ENCODE measurements at places on chromosomes 5 and 9.

GRCh38 chr5:148786456-148786855, 40.0 kb upstream of the ADRB2 start:
- DNase-seq, result no peak

- peak; percentile 87 for DNase-seq
These were observed 80.7 kb downstream of the C9orf152 start for GRCh38 chr9:110126986-110127864.

GRCh38 chr5:80189201-80189600, 66.6 kb downstream of the SERINC5 start:
- DNase-seq, result no peak

DNA sequence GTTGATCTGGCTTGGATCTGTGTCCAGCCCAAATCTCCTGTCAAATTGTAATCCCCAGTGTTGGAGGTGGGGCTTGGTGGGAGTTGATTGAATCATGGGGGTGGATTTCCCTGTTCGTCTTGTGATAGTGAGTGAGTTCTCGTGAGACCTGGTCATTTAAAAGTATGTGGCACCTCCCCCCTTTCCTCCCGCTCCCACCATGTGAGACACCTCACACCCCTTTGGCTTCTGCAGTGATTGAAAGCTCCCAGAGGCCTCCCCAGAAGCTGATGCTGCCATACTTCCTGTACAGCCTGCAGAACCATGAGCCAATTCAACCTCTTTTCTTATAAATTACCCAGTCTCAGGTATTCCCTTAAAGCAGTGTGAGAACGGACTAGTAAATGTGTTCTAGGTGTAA, 117.3 kb upstream of the PTCH1 start:
- no peak for DNase-seq

DNA sequence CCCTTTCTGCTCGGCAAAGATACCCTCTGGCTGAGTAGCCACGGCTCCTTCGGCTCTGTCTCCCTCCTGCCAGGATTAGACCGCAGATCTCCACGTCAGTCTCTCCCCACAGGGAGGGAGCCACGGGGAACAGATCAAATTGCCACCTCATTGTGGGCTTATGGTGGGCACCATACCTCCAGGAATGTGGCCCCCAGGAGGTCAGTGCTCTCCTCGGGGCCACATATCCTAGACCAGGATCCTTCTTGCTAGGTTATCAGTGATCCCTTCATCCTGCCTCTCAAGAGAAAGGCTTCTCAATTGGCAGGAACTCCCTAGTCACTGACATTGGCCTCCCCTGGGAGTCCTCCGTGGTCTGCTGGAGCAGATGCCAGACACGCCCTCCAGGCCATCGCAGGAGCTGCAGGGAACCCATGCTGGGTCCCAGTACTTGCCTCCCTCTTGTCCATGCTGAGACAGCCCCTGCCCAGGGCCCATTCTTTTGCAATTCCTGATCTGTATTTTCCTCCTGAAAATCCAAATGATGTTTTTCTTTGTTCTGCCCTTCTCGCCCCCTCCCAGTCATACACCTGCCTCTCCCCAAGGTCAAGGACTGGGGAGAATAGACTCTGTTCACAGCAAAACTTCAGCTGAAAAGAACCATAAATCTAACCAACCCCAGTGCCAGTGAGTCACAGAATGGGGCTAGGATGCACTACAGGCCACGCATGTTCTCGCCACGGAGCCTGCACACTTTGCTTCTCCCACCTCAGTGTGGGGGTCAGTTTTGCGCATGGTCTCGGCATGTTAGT, 31.6 kb upstream of the ENHO start:
- DNase-seq, result no peak

- DNase-seq, result no peak
These were observed 14.9 kb downstream of the NIPSNAP3B start for GRCh38 chr9:104778802-104779201.

DNA sequence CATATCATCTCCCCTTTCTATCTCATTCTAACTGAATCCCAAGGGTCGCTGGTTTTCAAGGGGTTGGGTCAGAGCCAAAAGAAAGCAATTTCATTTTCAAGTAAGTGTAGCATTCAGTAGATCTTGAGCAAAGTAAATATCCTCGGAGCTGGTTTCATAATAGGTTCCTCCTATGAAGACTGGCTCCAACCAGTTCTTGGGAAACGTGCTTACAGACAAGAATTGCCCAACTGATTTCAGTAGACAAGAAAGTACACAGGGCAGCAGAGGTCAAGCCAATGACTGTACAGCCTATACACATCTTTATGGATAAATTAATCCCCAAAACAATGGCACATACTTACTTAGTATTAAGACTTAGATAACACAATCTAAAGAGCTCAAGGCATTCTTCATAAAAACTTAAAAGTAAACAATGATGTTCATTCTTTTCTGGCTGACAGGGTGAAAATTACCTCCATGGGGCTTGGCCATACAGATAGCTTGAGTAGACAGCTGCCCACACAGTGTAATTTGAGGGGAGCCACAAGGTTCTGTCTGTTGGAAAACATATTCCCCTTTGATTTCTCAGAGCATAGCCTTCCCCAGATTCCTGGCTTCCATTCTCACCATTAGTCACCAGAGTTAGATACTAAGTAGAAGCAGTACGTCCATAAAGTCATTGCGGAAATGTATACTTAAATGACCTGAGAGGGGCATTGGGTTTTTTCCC, 163.9 kb downstream of the ARRDC3 start:
- no peak for DNase-seq

DNA sequence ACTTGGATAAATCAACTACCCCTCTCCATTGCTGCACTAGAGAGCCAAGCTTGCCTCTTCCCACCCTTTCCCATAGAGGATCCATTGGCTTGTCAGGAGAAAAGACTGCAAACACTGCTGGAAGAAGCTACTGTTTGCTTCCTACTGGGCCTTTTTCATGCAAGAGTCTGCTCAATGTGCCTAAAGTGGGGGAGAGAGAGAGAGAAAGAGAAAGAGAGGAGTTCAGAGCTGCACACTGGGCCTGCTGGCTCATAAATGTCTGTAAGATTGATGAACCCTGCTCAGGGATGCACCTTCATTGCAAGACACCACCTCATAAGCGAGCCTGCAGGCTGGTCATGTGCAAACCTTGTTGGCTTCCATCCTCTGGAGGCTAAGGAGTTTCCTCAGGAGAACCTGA, 269.4 kb downstream of the ZNF608 start:
- no peak for DNase-seq

GRCh38 chr5:115683081-115683480, 57.2 kb upstream of the TMED7 start:
- DNase-seq, result no peak

DNA sequence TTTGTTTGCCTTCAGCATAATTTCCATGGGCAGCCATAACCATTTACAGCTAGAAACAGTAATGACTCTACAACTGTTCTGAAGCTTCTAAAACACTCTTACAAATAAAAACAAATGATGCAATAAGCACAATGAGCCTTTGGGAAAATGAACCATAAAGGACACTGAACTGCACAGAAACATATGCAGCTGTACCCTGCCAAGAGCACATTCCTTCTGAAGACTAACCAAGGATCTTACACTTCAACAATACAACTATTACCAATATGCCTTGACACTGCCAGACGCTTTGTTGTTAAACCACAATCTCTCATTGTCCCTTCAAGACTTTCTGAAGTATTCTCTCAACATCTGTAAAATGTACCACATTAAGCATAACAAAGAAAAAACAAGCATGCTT, 104.2 kb upstream of the HMHB1 start:
- no peak for DNase-seq

- DNase-seq, result no peak
These were observed 154.2 kb downstream of the FOCAD start for GRCh38 chr9:20838218-20838617.

- no peak for DNase-seq
These were observed 233.9 kb upstream of the ZNF608 start for GRCh38 chr5:124980163-124980941.

DNA sequence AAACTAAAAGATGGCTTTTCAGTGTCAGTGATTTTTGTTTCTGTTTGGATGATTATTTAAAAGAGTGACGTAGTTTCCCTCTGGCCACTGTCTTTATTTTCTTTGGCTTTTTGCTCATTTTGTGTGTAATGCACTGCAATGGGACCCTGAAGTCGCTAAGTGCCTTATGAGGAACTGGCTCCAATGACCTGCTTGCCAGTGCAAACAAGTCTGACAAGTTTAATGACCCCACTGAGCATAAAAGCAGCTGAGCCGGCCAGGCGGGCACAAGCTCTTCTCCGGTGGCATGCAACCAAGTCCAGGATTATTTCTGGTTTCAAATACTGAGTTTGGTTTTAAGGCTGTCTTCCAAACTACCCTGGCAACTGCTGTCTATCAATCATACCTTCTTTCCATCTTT, 15.6 kb upstream of the GNA14 start:
- no peak for DNase-seq

- no peak for DNase-seq
These were observed 657.7 kb downstream of the PRR16 start for GRCh38 chr5:121121786-121122185.

DNA sequence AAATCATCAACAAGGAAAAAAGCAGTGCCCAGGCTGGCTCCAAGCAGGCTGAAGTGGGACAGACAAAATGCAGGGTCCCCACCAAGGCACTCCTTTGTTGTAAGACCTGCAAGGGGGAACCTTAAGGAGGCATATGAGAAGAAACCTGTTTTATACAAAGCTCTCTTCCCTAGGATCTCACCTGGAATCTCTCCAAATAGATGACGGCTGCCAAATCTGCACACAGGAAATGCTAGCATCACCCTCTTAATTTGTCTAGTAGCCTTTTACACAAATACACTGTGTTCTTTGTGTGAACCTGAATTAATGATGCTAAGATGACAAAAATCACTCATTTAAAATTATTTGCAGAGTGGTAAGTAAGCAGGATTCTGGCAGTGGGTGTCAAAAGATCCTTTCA, 280.2 kb downstream of the SPOCK1 start:
- no peak for DNase-seq

DNA sequence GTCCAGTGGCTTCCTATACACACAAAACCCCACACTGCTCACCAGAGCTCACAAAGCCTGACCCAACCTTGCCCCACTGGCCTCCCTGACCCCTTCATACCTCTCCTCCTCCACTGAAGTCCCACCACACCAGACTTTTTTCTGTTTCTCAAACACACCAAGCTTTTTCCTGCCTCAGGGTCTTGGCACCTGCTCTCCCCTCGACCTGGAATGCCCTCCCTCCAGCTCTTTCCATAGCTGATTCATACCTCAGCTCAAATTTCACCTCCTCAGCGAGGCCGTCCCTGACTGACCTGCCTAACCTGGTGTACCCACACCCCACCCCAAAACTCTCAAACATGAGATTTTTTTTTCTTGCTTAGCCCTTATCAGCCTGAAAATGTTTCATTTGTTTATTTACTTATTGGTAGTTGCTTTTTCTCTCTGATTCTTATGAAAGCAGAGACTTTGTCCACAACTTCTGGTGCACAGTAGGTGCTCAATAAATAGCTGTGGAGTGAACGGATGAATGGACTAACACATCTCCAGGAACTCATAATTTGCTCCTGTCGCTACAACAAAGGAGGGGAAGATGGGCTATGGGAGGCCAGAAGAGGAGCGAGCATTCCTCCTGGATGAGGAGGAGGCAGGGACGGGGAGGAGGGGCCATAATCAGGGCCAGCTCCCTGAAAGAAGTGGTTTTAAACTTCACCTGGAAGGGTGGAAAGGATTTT, 84.3 kb downstream of the SH3TC2 start:
- DNase-seq, result no peak

DNA sequence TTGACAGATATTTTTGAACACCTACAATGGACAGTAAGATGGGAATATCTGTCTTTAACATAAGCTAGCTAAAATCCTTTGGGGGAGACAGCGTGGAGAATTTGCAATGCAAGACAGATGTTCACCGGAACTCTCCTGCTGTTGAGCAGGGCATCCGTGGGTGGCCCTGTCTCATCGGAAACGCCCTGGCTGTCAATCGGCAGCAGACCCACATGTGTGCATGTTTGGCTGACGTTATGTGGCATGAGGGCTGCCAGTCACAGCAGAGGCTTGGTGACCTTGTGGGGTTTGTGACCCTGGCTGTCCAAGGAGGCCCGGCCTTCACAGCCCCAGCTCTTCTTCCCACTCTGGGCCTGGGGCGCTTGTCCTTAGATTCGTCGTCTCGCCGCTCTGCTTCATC, 129.7 kb upstream of the OTULINL start:
- no peak for DNase-seq

GRCh38 chr9:117671468-117671867, 32.7 kb upstream of the TLR4 start:
- DNase-seq, result no peak

- DNase-seq, result no peak
These were observed 118.5 kb upstream of the FSTL4 start for GRCh38 chr5:133730866-133731265.

DNA sequence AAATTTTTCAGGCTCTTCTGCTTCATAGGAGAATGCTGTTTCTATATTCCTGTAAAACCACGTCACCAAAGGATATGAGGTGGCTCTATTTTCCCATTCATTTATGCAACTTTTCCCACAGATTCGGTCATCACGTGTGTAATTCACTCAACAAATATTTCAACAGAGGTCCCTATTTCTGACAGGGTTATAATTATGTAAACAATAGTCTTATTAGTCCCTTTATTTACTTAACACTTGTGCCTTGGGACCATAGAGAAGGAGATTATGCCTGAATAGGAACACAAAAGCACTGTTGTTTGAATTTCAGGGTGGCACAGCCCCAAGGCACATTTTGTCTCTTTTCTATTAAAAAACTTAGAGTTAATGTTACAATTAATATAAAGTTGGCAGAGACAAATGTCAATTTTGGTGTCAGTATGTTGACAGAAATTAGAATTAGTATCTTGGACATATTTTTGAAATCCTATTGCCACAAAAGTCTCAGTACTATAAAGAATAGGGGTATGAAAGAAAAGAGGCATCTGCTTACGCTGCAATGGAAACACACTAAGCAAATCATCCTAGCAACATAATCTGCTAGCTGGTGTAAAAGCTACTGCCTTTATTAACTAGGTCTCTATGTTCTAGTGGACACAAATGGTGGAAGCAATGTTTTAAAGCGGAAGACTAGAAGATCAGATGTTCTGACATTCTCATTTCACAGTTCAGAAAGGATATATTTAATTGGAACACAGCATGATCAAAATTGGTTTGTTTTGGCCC, 229.1 kb upstream of the TBCA start:
- no peak for DNase-seq

DNA sequence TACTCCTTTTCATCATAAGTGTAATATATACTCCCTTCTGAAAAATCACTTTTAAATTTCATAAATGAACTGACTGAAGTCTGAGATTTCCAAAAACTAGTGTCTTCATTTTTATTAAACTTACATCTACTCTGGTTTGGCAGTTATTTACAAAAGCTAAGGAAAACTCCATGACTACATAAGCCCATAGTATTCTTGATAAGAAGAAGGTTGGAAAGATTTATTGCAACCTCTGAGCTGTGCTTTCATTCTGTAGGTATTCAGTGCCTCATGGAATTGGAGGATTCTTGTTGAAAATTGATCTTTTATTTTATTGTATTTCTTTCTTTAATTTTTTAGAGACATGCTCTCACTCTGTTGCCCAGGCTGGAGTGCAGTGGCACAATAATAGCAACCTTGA, 41.7 kb downstream of the GNAQ start:
- no peak for DNase-seq

- no peak for DNase-seq
These were observed 114.5 kb downstream of the GNA14 start for GRCh38 chr9:77533671-77534070.

Data from ascending aorta (tissue), 2 donors.